ENCODE measurements at places on chromosomes 12 and 14.

GRCh38 chr12:45872446-45872845, 117.9 kb downstream of the SCAF11 start:
- no peak for DNase-seq

DNA sequence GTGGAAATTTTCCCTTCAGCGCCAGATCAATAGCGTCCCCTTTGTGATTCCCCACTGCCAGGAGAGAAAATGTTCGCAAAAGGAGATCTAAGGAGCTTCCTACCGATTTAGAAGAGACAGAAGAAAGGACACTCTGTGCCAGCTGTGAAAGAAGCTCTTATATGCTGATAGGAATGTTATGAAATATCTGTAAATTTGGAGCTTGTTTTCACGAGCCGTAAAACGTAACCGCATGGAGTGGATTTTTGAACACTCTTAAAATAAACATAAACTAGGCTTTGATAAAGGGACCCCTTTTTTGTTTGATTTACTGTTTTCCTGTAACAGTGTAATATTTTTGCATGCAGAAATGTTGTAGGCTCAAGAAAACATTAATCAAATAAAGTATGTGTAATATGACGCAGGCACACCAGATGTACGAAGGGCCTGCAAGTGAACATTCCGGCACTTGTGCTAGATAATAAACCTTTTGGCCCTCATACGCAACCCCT, 346.8 kb downstream of the ETNK1 start:
- peak; percentile 7 for DNase-seq

DNA sequence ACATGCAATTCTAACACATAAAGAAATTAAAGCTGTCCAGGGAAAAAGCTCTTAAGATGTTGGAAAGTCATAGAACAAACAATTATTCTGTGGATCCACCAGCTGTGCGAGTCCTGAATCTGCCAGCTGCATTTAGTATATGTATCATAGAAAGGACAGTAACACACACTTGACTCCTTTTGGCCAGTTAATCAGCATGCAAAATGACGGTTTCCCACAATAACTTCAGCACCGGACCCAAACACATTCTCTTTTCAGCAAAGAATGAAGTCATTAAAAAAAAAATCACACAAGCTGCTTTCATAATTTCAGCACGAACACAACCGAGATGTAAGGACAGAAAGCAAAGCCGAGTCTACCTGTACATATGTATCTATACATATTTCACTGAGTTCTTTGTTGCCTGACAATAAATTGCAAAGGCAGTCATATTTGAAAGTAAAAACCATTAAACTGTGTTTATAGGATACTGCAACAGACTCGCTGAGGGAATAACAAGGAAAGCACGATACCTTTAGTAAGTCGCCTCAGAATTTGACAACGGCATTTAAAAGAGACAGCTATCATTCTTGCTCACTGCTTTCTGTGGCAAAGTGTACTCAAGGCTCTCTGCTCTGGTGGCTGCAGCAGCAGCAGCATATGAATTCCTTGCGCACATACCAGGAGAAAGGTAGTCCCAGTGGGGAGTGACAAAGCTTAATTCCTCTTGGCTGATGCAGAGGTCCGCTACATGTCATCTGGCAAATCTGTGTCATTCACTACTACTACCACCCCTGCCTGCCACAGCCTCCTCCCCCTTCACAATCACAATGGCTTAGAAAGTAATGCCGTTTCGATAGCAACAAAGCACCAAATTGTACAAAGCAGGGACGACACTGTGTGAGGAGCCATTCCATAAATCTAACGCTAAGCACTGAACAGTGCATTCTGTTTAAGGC, at the start of gene GRIP1:
GRIP1 (minus strand) TSS at position 739 of the 938 bp plus-strand sequence; CDS start at position 567, 172 bp downstream.
- no peak for DNase-seq

DNA sequence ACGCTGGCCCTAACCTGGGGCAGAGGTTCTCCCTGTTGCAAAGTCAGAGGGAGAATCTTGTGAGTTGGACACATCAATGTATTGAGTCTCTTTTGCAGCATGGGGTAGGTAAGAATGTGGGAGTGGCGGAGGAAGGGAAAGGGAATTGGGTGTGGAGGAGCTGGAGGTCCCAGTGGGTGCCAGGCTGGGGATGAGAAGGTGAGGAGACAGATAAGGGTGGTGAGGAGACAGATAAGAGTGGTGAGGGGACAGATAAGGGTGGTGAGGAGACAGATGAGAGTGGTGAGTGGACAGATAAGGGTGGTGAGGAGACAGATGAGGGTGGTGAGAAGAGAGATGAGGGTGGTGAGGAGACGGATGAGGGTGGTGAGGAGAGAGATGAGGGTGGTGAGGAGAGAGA, 72.9 kb upstream of the SFSWAP start:
- no peak for DNase-seq

DNA sequence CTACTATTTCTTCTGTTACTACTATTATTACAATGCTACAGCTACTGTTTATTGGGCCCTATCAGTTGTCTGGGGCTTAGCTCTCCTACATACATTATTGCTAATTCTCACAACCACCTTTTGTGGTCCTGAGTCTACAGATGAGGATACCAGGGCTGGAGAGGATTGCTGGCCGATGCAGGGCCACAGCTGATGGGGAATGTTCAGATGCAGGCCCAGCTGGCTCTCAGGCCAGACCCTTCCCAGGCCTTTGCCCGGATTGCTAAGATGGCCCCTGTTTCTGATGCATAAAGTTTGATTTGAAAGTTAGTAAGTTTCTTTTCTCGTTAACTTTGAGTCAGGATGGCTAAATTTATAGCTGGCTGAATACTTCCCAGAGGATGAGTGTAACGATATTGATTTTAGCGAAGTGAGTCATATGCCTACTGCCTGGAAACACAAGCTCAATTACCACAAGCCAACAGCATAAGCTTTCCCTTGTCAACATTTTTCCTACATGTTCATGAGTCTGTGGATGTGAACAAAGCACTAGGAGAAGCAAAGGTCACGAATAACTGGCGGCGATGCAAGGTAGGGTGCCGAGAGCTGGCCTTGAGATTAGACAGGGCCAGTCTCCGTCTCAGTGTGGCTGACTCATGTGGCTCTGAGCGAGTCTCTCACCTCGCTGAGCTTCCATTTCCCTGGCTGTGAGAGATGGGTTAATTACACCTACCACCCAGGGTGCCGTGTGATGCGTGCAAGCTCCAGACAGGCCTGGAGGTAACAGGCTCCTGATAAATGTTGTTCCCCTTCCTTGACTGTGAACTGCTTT, 111.0 kb downstream of the BEGAIN start:
- peak; percentile 86 for DNase-seq

DNA sequence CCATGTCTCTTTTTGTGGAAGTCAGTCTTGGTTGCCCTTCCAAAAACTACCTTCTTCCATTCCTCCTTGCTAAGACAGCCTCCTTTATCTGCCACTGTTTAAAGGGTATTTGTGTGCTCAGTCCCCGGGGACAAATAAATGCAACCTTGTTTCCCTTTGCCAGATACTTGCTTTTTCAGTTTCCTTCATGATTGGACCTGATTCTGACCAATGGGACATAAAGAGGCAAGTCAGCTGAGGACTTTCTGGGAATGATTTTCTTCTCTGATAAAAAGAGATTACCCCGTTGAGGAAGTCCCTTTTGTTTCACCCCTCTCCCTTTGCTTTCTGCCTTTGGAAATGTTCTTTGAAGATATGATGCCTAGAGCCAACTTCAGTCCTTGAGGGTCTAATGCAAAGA, 7.4 kb upstream of the TUBA1B start:
- DNase-seq = no peak

DNA sequence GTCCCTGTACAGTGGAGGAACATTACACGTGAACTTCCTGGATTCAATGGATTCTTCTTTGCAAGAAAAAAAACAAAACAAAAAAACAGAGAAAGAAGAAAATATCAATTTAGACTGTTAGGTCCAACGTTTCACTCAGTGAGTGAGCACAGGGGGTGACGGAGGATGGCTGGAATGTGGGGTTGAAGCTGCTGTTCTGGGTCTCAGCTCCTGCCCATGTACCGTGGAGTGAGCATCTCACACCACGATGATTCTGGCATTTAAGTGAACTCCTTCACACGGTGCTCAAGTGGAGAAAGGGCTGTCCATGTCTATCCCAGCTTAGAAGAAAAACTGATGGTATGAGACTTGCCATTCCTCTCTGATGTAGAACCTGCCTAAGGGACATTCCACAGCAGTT, 23.2 kb downstream of the CCND2 start:
- DNase-seq = no peak

DNA sequence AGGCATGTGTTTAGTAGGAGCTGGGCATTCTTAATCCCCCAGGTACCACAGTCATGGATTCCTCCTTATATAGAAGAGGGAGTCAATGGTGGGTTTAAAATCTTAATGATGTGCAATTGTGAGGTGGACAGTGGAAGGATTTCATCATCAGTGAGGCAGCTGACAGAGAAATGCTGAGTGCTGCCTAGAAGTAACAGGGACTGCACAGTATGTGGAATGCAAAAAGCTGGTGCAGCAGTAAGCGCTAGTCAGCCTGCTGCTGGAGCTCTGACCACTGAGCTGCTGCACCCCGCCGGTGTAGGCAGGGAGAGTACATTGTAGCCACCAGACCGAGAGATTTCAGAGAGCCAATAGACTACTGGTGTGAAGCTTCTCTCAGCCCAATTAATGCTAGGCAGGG, 80.5 kb upstream of the DACT1 start:
- no peak for DNase-seq

- DNase-seq = peak; percentile 51
These were observed 108.0 kb upstream of the MDM1 start for GRCh38 chr12:68440068-68440581.

- no peak for DNase-seq
These were observed 58.7 kb downstream of the TBK1 start for GRCh38 chr12:64510667-64511066.

DNA sequence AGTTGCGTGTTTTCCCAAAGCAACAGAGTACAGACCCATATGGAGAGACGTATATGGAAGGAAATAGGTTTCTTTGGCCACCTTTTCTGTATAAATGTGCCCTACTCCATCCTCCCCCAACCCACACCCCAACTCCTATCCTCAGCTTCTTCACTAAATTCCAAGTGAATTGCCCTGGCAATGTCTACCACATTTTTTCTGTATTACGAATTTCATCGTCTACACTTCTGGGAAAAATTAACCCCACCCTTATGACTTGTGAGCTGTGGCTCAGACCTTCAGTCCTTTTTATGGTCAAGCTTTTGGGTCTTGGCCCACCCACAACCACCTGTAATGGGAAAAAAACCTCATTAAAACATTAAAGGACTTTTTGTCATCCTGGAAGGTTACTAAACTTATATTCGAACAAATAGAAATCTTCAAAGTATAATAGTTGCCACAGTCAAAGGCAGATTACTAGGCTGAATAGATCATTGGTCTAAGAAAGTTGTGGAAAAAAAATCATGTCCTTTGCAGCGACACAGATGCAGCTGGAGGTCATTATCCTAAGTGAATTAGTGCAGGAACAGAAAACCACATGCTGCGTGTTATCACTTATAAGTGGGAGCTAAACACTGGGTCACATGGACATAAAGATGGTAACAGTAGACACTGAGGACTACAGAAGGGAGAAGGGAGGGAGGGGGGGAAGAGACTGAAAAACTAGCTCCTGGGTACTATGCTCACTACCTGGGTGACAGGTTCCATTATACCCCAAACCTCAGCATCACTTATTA, 15.7 kb upstream of the NFKBIA start:
- DNase-seq = peak; percentile 77

GRCh38 chr12:78787576-78787975, 77.0 kb upstream of the SYT1 start:
- no peak for DNase-seq

DNA sequence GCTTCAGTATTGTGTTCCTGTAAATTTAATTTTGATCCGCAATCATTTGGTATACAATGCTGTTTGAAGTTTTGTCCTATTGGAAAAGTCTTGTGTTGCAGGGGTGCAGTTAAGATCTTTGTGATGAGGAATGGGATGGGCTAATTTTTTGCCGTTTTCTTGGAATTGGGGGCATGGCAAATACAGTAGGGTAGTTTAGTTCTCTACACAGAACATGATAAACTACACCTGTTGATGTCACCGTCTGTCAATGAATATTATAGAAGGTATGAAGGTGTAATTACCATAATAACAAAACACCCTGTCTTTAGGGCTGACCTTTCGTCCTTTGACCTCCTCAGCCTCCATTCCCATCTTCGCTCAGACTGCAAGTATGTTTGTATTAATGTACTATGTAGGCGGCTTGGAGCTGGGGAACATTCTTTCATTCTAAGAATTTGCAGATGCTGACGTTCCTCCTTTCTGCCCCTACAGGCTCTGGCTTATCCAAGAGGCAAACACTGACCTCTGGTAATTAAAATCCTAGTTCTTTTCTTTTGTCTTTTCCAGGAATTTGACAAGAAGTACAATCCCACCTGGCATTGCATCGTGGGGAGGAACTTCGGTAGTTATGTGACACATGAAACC, 1.7 kb downstream of the DYNLL1 start:
- peak; percentile 14 for DNase-seq

DNA sequence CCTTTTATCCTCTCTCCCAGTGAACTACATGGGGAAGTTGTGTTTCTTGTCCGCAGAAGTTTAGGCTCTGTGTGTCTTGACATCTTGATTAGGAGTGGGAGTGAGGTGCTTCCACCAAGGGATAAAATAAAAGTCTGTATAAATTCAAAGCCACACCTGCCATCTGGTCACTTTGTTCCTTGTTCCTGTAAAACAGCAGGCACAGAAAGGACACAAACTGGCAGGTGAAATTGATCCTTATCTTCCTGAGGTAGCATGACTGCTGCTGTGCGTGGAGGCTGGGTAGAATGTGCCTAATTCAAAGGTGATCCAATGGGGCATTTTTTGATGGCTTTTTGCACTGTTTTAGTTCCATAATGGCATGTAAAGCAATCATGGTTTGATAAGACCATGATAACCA, 104.3 kb upstream of the KITLG start:
- DNase-seq = no peak

GRCh38 chr14:99551034-99551922, 52.7 kb downstream of the CCDC85C start:
- no peak for DNase-seq

- DNase-seq = no peak
These were observed 82.9 kb downstream of the SSPN start for GRCh38 chr12:26278266-26278665.

DNA sequence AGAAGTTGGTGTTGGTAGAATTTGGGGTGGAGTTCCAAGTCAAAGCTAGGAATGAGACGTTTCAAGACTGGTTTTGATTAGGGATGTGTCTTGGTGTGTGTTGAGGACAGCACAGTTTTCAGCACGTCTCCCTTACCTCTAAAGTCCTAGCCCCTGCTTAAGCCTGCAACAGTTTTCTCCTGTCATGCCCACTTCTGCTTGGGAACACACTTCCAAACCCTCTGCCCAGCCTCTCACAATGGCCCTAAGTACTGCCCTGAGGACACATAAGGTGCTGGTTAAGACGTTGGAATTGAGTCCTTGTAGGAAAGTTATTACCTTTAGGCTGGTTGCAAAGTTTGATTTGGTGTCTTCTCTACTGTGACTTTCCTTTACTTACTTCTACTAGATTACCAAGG, 710 bp upstream of the BMAL2 start:
- no peak for DNase-seq

All from AG08395 (cell line).